ENCODE measurements at places on chromosomes 7 and 10.
A peak's percentile ranks its signal among the peaks of the same experiment; 100 is the strongest.

DNA sequence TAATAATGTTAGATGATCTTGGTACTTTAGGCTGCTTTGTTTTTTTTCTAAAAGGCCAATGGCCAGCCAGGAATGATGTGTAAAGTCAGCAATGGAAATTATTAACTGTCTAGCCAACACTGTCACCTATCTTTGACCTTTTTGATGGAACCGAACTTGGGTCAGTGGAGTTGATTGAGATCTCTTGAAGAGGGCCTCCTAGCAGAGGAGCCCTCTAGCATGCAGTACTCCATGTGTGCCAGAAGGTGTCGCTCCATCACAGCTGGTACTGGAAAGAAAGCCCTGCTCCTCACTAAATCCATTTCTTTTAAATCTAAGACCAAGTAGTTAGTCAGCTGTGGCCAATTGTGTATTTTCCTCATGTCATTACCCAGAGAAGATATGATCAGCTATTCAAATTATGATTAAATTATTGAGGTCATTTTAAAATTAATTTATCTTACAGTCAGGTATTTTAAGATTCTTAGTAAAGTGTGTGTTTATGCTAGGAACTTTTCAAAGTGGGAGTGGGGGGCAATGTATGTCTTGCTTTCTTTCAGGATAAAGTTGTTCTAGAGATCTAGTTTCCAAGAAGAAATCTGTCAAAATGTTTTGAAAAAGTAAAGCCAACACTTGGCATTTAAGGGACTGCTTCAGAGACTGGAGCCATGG lies 33.1 kb upstream of the CROT start:
- peak; percentile 69 for DNase-seq
- no peak overlapping the region for H3K4me3 ChIP-seq
- peaks cover 7% of the 10 kb centered on the region for H3K27me3 ChIP-seq
- H3K36me3 ChIP-seq: no peaks in the 10 kb centered on the region
- no peaks in the 10 kb centered on the region for H3K4me1 ChIP-seq
- H3K27ac ChIP-seq: no peak overlapping the region

GRCh38 chr10:11336722-11337162 lies 274.7 kb downstream of the USP6NL start:
- DNase-seq: no peak
- peak overlapping the region; percentile 39 for H3K27ac ChIP-seq
- H3K4me1 ChIP-seq: peaks cover 66% of the 10 kb centered on the region
- H3K4me3 ChIP-seq: no peak overlapping the region
- H3K36me3 ChIP-seq: no peaks in the 10 kb centered on the region

DNA sequence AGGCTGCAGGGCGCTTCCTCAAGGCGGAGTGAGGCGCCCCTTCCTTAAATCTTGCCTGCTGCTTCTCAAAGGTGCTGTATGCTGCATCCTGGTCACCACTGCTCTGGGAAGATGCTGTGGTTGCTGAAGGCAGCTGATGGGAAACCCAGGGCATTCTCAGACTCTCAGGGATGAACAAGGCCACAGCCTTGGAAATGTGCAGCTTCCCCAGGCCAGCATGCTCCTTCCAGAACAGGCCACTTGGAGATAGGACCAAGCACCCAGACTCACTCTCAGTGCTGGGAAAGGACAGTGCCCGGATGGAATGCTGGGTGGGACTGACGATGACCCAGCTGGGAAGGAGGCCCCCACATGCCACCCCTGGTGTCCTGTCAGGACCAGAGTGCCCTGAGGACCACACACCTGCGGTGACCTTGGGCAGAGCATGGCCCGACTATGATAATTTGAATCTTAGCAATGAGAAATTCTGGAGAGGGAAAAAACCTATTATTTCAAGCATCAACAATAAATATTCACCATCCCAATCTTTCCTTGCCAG lies 235.5 kb downstream of the TNS3 start:
- H3K4me3 ChIP-seq: no peak overlapping the region
- DNase-seq: no peak
- peaks cover 2% of the 10 kb centered on the region for H3K27me3 ChIP-seq
- H3K27ac ChIP-seq: no peak overlapping the region
- peaks cover 28% of the 10 kb centered on the region for H3K4me1 ChIP-seq

- no peak overlapping the region for H3K27ac ChIP-seq
- H3K27me3 ChIP-seq: peaks cover 24% of the 10 kb centered on the region
- H3K36me3 ChIP-seq: no peaks in the 10 kb centered on the region
- no peak overlapping the region for H3K4me3 ChIP-seq
- no peak for DNase-seq
- peaks cover 20% of the 10 kb centered on the region for H3K4me1 ChIP-seq
These were observed 119.9 kb downstream of the PLXNA4 start for GRCh38 chr7:132456418-132456817.

DNA sequence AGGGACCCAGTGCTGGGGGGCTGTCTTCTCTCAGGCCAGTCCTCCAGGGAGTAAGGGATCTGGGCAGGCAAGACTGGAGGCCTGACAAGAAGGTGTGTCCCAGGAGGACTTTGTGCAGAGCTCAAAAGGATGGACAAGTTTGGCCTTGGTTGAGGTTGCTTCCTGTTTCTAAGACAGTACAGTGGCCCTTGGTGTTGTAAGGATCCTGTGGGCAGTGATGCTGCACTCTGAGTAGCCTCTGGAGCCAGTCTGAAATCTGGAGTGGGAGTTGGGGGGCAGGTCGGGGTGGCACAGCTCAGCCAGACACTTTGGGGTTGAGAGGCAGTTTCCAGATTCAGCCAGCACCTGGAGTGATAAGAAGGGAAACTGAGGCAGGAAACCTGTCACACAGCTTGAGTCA lies 139.2 kb upstream of the ZMIZ1 start:
- H3K27ac ChIP-seq: no peak overlapping the region
- no peak for DNase-seq
- H3K27me3 ChIP-seq: peaks cover 21% of the 10 kb centered on the region
- H3K4me1 ChIP-seq: peaks cover 64% of the 10 kb centered on the region
- H3K36me3 ChIP-seq: no peaks in the 10 kb centered on the region
- H3K4me3 ChIP-seq: no peak overlapping the region

- no peak overlapping the region for H3K27ac ChIP-seq
- H3K4me1 ChIP-seq: peaks cover 52% of the 10 kb centered on the region
- peaks cover 15% of the 10 kb centered on the region for H3K27me3 ChIP-seq
- no peaks in the 10 kb centered on the region for H3K36me3 ChIP-seq
- H3K4me3 ChIP-seq: no peak overlapping the region
These were observed 29.3 kb downstream of the KCNMA1 start for GRCh38 chr10:77608281-77608680.

- H3K4me1 ChIP-seq: no peaks in the 10 kb centered on the region
- H3K4me3 ChIP-seq: no peak overlapping the region
- no peak for DNase-seq
- no peak overlapping the region for H3K27ac ChIP-seq
- no peaks in the 10 kb centered on the region for H3K36me3 ChIP-seq
These were observed 43.0 kb upstream of the DLX6 start for GRCh38 chr7:96962221-96962885.

GRCh38 chr7:71772779-71773178 lies 639.4 kb downstream of the CALN1 start:
- DNase-seq: no peak
- H3K27me3 ChIP-seq: peaks cover 16% of the 10 kb centered on the region
- H3K27ac ChIP-seq: no peak overlapping the region
- no peak overlapping the region for H3K4me3 ChIP-seq
- no peaks in the 10 kb centered on the region for H3K36me3 ChIP-seq

GRCh38 chr7:72405418-72405817 lies 6.7 kb downstream of the CALN1 start:
- peak overlapping the region; percentile 1 for H3K27ac ChIP-seq
- H3K4me3 ChIP-seq: no peak overlapping the region
- no peaks in the 10 kb centered on the region for H3K36me3 ChIP-seq
- no peaks in the 10 kb centered on the region for H3K4me1 ChIP-seq

DNA sequence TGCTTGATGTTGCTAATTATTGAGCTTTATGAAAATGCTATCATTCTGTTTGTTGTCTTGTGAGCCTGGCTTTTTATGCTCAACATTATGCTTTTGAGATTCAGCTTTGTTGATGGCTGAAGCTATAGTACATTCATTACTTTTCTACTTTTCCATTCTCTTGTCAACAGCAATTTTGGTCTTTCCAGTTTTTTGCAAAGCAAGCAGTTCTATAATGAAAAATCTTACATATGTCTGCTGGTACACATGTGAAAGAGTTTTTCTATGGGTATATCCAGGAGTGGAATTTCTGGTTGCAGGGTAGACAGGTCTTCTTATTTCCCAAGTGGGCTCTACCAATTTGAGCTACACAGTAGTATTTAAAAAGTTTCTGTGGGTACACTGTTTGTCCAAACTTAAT lies 36.8 kb downstream of the SLC35B4 start:
- H3K27ac ChIP-seq: no peak overlapping the region
- no peaks in the 10 kb centered on the region for H3K4me1 ChIP-seq
- DNase-seq: no peak
- H3K27me3 ChIP-seq: peaks cover 14% of the 10 kb centered on the region
- no peaks in the 10 kb centered on the region for H3K36me3 ChIP-seq
- no peak overlapping the region for H3K4me3 ChIP-seq

DNA sequence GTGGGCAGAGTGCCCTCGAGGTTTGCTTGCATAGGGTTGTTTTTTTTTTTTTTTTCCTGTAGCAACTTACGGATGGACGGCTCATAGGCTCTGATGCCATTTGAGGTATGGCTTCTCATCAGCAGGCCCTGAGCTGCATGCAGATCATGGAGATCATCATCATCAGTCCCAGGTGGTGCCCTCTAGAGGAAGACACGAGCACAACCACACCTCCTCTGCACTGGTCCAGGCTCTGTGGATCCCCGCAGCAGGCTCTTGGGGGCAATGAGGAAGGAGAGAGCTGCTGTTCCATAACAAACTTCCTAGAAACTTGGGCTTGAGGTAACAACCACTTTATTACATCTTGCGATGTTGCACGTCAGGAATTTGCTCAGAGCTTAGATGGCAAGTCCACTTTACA lies 132.7 kb upstream of the CXCL12 start:
- no peak overlapping the region for H3K27ac ChIP-seq
- DNase-seq: no peak
- no peak overlapping the region for H3K4me3 ChIP-seq

DNA sequence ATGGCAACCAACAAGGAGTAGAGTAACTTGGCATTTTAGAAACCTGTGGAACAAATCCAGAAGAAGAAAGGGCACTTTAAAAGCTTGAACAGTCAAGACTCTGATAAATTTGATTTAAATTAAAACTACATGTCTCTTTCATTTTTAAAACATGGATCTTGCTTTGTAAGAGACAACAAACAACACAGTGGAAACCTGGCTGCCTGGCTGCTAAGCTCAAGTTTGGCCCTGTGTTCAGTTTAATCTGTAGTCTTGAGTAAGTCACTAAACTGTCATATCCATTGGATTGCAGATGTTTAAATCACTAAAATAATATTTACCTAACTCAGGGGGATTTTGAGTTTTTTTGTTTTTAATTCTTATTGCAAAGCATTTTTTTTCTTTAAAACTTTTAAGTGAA lies 374.9 kb upstream of the SEMA3D start:
- no peak overlapping the region for H3K27ac ChIP-seq
- DNase-seq: no peak
- no peak overlapping the region for H3K4me3 ChIP-seq
- H3K4me1 ChIP-seq: no peaks in the 10 kb centered on the region

DNA sequence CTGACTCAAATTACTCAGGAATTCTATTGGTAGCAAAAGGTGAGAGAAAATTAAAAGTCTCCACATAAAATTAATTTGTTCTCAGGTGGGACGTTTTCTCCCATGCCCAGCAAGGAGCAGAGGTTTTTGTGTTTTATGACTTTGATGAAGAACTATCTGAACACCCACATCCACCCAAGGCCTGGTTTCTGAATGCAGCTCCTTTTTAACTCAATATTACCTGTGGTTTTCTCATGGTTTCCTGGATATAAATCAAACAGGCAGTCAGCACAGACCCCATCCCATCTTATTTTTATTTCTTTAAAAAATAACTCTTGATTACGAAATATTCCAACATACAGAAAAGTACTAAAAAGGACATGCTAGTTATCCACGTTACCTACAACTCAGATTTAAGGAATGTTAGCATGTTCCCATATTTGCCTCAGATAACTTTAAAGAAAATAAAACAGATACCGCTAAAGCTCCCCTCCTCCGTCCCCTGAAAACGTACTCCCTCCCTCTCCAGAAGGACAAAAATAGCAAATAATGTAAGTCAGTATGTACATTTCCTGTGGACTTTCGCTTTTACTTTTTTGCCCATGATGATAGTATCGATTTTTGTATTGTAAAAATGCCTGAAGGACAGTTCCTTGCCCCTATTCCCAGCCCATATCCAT lies 43.4 kb downstream of the GLI3 start:
- H3K27ac ChIP-seq: peak overlapping the region; percentile 98
- peak overlapping the region; percentile 63 for H3K4me3 ChIP-seq
- DNase-seq: no peak
- no peaks in the 10 kb centered on the region for H3K27me3 ChIP-seq

DNA sequence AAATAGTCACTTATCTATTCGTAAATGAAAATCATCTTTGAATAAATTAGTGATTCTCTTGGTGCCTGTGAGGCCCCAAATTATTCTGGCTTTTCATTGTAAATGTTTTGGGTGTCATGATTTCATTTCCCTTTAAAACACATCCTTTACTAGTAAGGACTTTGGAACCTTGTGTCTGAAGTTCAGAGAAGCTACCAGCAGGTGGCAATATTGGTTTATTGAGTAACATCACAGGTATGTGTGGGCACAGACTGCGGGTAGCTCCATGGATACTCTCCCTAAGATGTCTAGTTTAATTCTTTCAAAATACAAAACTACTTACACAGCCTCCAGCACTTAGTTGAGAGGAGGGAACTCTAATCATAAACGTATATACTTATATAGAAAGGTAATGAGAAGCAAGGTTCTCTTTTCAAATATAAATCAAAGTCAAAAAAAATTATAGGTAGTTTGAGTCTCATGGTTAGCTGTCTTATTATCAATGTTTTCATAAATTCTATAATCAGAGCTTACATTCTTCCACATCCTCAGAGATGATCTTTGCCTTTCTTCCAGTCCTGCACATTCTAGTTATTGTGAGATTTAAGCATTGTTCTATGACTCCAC lies 449.6 kb downstream of the GRM8 start:
- peaks cover 10% of the 10 kb centered on the region for H3K27me3 ChIP-seq
- H3K36me3 ChIP-seq: no peaks in the 10 kb centered on the region
- H3K27ac ChIP-seq: no peak overlapping the region
- DNase-seq: peak; percentile 46
- H3K4me1 ChIP-seq: no peaks in the 10 kb centered on the region

DNA sequence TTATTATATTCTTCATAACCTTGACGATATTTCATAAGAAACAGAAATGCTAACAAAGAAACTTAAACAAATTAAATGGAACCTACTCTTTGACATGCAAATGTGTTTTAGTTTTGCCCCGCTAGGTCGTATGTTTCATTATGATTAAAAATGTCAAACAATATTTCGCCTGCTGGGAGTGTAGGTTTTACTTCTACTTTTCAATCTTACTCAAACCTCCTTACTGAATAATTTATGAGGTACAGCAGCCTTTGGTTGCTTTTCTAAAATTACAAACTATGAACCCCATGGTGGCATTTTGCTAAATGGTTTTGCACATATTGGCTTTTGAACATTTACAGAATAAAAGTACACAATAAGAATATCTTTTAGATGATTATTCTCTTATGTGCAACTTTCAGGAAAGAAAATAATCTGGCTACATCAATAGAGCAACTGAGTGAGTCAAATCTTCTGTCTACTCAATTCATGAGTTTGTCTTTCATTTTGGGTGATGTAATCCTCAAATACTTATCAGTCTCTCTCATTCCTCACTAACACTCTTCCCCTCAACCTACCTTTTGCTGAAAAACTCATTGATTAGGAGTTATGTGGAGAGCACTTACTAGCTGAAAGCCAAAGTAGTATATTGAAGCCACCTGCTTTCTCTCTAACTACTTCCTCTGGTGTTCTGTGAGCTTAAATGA lies 1226.4 kb downstream of the XPNPEP1 start:
- H3K4me1 ChIP-seq: no peaks in the 10 kb centered on the region
- no peak overlapping the region for H3K4me3 ChIP-seq
- no peaks in the 10 kb centered on the region for H3K36me3 ChIP-seq
- H3K27ac ChIP-seq: no peak overlapping the region
- DNase-seq: no peak

Measured in nephron progenitor cell (in vitro differentiated cells).